ENCODE measurements at places on chromosomes 7 and 10.

DNA sequence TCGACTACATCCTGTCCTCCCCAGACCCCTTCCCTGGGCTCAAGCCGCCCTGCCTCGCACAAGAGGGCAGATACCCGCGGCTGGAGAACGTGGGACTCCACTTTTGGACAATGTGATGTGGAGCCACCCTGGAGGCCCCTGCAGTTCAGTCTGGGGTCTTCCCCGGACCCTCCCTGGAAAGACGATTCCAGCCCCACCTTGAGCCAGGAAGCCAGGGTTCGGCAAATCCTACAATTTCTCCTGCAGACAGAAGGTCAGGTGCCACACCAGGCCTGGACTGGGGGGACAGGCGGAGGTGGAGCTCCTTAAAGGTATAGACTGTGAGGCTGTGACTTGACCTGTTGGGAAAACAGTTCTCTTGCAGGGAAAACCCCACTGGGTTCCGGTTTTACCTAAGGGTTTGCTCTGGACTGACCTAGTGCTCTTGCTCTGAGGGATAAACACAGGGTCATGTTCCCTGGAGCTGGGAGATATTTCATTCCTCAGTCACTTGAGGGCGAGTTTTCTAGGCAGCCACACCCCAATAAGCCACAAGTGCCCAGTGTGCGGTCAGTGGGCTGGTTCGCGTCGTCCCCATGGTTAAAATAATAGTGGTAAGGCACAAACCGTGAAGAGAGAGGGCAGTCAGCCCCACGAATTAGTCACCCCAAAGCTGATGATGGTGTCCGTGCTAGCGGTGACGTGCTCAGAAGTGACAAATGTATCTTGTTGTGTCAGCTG lies 1.6 kb downstream of the FOXL3 start:
- DNase-seq, result no peak

DNA sequence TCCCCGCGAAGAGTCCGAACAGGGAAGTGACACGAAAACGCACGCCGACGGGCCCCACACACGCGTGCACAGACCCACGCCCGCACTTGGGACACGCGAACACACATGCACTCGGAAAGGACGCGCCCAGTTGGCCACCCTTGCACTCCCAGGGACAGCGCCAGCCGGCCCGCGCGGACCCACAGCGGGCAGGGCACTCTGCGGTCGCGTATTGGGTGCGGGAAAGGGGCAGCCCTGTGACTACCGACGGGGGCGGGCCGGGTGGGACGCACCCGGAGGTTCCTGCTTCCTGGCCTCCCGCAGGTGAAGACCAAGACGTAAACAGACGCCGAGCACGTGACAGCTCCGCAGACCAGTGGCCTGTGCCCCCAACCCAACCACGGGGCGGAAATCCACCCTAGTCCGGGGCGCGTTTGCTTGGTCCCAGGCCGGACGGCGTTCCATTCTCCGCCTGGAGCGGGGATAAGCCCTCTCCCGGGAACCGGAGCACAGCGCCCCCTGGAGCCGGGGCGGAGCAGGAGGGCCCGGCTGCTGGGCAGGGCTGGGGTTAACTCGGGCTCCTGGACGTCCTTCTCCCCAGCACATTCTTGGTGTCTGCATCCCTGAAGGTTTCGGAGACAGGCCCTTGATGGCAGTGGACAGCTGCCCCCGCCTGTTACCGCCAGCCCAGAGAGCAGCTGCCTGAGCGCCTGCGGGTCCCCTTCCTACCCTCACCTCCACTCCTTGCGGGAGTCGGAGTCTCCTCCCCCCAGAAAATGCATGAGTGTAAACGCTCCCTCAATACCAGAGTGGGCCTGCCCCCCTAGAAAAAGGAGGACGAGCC lies 2.0 kb upstream of the LZTS2 start:
- peak; percentile 94 for DNase-seq

- peak; percentile 78 for DNase-seq
Observed at GRCh38 chr7:23277359-23277989, 21.7 kb upstream of the MALSU1 start.

- DNase-seq, result no peak
Observed at GRCh38 chr7:121273467-121274167, 55.2 kb upstream of the WNT16 start.

DNA sequence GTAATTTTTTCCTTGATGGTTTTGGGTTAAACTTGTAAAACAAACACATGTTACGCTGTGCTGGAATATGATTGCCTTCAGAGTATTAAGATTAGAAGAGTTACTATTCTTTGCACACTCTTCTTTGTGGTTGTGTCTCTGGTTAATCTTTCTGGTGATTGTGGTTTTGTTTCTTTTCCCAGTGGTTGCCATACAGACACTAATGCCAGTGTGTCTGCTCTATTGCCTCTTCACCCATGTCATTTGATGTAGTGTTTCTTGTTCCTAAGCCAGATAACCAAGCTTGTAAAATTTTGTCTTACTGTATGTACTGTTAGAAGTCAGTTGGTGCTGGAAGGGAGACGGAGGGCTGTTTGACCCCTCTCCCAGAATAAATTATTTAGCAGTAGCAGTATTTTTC lies 124.8 kb downstream of the PHTF2 start:
- no peak for DNase-seq

DNA sequence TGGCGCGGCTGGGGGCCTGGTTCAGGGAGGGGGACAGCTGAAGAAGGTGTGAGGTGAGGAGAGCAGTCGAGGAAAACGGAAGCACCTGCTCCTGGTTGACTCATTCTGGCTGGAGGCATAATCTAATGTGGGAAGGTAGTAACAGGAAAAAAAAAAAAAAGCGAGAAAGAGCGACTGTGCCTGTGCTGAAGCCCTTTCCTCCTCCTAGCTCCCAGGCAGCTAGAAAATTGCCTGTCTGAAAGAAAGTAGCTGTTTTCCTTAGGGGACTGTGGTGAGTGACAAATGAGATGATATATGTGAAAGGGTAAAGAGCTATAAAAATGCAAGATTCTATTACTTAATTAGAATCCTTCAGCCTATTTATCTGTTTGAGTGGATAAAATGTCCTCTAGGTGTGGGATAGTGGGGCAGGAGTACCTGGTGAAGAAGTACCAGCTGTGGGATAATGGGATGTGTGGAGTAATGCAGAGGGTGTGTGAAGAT lies 4.9 kb upstream of the MEST start:
- no peak for DNase-seq

GRCh38 chr7:88132725-88133124 lies 87.1 kb downstream of the SRI start:
- no peak for DNase-seq

GRCh38 chr7:48389977-48390376 lies 218.7 kb downstream of the ABCA13 start:
- DNase-seq, result no peak

DNA sequence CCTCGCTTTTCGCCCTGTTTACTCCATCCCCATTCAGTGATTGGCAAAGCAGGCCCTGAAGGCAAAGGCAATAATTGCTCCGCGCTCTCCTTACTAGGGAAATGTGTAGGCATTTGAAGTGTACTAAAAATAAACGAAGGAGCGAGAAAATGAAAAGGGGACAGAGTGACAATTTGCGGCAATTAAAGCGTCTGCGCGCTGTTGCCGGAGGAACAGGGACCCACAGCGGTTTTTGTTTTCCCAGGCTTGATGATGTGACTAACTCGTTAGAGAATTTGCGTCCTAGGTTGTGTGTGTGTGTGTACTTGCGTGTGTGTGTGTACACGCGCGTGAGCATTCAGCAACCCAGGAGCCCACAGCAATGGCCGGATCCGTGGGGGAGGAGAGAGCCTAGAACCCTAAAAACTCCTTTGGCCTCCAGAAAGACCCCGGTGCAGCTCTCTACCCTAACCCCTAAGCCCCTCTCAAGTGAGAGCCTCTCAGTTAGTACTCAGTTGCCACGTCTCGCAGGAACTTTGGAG lies 7.8 kb upstream of the DLX6 start:
- no peak for DNase-seq

DNA sequence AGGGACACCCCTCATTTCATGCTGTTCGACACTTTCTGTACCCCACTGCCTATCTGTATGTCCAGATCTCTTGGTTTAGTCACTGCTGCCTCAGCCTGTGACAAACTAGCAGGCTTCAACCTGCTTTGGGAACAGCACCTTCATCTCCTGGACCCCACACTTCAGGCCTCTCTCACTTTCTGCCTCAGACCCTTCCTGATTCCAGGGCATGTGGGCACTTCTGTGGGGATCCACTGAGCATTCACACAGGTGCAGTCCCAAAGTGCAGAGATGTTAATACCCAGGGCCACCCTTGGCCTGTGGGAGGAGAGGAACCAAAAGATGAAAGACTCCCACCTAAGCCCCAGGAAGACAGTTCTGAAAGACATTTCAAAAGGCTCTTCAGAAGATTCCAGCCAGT lies 29.4 kb upstream of the C10orf71 start:
- no peak for DNase-seq

GRCh38 chr7:5421714-5422395 lies 1.8 kb downstream of the TNRC18 start:
- DNase-seq, result peak; percentile 90

DNA sequence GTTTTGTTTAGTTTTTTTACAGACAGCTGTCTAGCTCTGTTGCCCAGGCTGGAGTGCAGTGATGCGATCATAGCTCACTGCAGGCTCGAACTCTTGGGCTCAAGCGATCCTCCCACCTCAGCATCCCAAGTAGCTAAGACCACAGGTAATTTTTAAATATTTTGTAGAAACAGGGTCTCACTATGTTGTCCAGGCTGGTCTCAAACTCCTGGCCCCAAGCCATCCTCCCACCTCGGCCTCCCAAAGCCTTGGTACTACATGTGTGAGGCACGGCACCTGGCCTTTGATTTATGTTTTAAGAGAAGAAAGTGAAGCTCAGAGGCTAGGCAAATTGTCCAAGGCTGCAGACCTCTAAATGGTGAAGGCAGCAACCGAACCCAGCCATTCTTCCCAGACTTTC lies 98.6 kb upstream of the SVIL start:
- DNase-seq, result no peak

DNA sequence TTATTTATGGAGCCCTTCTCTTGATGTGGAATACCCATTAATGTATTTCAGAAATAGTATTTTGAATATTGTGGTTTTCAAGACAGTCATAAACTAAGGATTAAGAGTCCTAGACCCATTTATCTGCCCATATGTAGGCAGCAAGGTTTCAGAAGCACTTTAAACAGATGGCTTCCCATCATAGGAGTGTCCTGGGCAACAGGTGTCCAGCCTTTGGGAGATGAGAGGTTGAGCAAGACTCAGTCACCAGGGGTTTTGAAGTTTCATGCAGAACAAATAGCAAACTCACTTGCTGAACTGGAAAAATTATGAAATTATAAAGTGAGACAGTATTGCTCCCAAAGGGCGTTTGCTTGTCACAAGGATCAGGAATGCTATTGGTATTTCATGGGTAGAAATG lies 192.9 kb upstream of the CSTF2T start:
- no peak for DNase-seq

DNA sequence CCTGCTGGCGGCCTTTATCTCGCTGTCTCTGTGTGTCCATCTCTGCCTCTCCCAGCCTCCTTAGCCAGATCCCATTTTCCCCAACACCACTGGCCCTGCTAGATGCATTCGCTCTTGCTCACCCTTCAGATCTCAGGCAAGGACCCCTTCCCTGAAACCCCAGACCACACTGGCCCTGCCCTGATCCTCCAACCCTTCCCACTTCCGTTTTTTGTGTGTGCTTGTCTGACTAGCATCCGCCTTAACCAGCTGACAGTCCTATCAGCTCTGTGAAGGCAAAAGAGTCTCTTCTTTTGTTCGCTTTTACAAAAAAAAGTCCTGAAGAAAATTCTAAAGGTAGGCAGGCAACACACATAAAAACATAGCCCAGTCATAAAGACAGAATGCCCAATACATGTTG lies 28.7 kb downstream of the CHST15 start:
- no peak for DNase-seq

DNA sequence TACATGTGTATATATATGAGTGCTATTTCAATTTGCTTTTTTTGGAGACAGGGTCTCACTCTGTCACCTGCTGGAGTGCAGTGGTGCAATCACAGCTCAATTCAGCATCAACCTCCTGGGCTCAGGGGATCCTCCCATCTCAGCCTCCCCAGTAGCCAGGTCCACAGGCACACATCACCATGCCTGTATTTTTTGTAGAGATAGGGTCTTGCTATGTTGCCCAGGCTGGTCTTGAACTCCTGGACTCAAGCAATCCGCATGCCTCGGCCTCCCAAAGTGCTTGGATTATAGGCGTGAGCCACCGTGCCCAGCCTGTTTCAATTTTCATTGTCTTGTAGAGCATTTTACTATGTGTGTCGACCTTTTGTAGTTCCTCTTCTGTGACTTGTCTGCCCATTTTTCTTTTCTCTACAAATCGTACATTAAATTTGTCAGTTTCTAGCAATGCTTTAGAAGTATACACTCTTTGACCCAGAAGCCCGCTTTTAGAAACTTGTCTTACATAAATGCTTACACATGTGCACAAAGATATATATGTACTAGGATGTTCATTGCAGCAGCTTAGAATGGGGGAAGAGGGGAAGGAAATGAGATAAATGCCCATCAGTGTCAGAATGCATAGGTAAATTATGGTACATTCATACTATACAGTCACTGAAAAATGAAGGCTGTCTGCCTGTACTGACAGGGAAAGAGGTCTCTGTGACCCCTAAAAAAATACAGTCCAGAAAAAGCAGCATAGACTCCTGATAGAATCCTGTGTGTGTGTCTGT lies 12.2 kb upstream of the RFC2 start:
- no peak for DNase-seq

DNA sequence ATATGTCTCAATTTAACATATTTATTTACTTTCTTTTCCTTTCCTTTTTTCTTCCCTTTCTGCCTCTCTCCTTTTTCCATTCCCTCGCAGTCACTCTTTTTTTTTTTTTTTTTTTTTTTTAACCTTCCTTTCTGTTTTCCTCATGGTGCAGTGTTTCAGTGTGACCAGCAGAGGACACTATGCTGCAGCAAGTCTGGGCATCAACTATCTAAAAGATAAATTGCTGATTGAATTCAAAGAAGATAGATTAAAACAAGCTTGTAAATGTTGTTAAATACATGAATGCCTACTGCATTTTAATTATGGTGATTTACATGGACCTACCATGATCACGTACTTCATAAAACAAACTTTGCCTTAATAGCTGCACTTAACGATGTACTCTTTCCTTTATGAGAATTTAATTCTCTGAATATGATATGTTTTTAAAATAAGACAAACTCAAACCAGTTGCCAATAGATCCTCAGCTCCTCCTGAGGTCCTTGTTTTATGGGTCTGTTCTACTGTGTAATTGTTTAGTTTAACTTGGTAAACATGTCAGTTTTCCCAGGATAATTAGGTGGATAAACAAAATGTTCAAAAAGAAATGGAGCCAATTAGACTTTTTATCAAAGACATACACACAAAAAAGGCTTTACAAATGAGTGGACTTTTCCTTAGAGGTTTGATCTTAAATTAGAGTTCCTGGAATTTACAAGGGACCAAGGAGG lies 101.0 kb upstream of the AGR3 start:
- DNase-seq, result no peak

DNA sequence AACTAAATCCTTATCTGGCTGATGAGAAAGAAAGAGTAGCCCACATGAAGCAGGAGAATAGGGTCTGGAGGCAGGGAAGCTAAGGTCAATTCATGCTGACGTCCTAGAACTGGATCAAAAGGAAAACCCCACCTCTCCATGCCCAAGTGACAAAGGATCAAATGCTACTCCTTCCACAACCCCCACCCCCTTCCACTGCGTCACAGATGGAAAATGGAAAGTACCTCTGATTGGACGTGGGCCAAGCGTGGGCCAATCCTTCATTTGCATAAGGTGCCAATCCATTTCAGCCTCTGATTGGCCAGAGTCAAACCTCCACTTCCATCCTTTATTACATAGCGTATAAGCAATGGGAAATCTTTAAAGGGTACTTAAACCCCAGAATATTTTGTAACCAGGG lies 431.3 kb upstream of the ETV1 start:
- DNase-seq, result no peak

All from Caco-2 (cell line).